ENCODE measurements at places on chromosomes 11 and 22.

DNA sequence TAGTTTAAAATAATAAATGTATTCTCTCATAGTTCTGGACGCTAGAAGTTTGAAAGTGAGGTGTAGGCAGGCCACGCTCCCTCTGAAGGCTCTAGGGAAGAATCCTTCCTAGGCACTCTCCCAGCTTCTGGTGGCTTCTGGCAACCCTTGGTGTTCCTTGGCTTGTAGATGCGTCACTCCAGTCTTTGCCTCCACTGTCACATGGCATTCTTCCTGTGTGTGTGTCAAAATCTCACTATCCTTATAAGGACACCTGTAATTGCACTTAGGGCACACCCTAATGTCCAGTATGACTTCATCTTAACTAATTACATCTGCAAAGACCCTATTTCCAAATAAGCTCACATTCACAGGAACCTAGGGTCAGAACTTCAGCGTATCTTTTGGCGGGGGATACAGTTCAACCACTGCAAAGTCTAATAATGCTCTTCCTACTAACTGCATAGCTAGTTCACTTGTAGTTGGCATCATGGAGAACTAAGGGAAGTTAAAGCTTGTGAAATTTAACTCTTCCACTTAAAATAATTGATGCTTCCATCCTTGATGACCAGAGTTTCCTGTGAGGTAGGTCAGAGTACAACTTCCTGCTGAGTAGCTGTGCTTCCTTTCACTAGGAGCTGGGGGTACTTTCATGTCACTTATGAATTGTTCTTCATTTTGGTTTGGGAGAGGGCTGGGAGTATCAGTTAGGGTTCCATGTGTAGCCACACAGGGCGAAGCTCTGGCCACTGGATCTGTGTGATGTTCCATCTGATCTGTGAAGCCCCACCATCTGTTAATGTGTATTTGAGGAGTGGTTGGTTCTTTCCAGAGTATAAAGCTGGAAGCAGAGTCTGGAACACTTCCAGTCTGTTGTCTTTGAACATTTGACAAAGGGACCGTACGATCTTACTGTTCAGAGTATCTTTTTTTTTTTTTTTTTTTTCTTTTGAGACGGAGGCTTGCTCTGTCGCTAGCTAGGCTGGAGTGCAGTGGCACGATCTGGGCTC lies 10.5 kb downstream of the YWHAH start:
- DNase-seq, result no peak

GRCh38 chr11:134636071-134636470 lies 224.0 kb upstream of the B3GAT1 start:
- DNase-seq, result no peak

- no peak for DNase-seq
These were observed 2.5 kb downstream of the GNG3 start for GRCh38 chr11:62710001-62710345.

- no peak for DNase-seq
These were observed 23.6 kb upstream of the PAMR1 start for GRCh38 chr11:35548925-35549561.

- DNase-seq, result no peak
These were observed 178.7 kb upstream of the TMEM45B start for GRCh38 chr11:129636926-129637325.

DNA sequence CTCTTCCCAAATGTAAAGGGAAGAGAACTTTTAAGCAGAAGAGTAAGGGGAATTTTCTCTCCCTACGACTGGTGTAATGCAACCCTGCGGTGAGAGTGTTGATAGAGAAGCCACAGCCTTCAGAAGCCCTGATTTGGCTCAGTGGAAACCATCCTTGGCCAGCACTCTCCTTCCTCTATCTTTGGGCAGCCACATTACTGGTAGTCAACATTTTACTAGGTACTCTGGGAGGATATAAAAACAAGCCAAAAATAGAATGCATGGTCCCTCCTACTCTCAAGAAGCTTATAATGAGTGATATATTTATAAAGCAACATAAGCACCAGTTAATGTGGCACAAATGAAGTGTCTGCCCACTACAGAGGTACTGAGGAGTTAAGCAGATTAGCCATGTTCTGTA lies 201.8 kb upstream of the NCAM1 start:
- no peak for DNase-seq

DNA sequence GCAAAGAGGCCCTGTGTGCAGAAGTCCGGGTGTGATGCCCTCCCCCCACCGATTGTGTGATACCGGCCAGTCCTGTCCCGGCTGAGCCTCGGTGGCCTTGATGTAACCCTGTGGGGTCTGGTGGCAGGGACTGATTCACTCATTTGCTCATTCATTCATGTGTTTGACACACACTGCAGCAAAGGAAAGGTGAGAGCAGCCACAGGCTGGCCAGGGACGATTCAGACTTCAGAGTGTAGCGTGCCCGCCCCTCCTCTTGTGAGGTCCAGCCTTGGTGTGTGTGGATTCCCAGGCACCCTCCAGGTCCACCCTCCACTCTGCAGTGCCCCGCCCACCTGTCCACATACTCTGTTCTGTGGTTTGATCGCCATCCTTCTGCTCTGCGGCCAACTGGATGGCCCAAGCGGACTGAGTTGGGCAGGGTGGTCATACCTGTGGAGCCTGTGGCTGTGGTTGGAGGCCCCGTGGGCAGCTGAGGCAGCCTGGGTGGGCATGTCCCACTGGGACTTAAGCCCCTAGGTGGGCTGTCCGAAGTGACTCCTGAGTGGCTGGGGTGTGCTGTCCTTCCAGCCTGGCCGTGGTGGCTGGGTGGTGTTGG lies 58.0 kb upstream of the CCDC188 start:
- no peak for DNase-seq

GRCh38 chr11:35347921-35348331 lies 71.4 kb downstream of the SLC1A2 start:
- DNase-seq, result no peak

GRCh38 chr11:76008474-76008873 lies 193.5 kb downstream of the UVRAG start:
- DNase-seq, result no peak

GRCh38 chr11:116642902-116643301 lies 129.9 kb downstream of the BUD13 start:
- no peak for DNase-seq

DNA sequence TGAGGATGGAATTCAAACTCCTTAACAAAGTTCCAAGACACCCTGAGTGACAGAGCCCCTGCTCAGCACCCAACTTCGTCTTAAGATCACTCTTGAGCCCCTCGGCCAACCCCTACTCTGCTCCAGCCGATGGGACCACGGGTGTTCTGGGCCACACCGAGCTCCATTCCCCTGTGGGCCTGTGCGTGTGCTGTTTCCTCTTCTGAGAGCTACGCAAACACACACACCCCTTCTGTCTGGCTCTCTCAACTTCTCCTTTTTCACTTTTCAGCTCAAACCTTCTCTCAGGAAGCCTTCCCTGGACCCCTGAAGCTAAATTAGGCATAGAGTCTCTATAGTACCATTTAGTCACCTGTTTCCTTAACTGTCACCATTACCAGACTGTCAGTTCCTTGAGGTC lies 37.5 kb upstream of the NNMT start:
- no peak for DNase-seq

DNA sequence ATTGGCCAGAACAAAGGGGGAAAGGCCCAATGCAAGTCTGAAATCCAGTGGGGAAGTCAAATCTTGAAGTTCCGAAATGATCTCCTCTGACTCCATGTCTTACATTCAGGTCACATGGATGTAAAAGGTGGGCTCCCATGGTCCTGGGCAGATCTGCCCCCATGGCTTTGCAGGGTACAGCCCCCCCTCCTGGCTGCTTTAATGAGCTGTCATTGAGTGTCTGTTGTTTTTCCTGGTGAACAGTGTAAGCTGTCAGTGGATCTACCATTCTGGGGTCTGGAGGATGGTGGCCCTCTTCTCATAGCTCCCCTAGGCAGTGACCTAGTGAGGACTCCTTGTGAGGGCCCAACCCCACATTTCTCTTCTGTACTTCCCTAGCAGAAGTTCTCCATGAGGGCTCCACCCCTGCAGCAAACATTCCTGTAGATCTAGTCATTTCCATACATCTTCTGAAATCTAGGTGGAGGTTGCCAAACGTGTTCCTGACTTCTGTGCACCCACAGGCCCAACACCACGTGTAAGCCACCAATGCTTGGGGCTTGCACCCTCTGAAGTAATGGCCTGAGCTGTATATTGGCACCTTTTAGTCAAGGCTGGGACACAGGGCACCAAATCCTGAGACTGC lies 9.3 kb downstream of the CARD18 start:
- no peak for DNase-seq

- no peak for DNase-seq
These were observed 71.7 kb upstream of the EED start for GRCh38 chr11:86172894-86173293.

DNA sequence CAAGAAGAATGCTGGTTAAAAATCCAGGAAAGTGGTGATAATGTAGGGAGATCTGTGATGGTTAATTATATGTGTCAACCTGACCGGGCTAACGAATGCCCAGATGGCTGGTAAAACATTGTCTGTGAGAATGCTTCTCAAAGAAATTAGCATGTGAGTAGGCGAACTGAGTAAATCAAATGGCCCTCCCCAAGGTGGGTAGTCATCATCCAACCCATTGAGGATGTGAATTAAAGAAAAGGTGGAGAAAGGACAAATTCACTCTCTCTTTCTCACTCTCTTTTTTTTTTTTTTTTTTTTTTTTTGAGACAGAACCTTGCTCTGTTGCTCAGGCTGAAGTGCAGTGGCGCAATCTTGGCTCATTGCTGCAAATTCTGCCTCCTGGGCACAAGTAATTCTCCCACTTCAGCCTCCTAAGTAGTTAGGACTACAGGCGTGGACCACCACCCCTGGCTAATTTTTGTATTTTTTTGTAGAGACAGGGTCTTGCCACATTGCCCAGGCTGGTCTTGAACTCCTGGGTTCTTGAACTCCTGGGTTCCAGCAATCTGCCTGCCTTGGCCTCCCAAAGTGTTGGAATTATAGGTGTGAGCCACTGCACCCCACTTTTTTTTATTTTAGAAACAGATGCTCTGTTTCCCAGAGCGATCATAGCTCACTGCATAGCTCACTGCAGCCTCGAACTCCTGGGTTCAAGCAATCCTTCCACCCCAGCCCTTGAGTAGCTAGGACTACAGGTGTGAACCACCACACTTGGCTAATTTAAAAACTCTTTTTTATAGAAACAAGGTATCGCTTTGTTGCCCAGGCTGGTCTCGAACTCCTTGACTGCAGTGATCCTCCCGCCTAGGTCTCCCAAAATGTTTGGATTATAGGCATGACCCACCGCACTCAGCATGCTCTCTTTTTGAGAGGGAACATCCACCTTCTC lies 22.0 kb upstream of the P2RY6 start:
- no peak for DNase-seq

GRCh38 chr11:111395749-111396148 lies 16.7 kb upstream of the POU2AF1 start:
- DNase-seq, result no peak

GRCh38 chr22:42072606-42073330 lies 1.3 kb upstream of the PHETA2 start:
- DNase-seq, result no peak

DNA sequence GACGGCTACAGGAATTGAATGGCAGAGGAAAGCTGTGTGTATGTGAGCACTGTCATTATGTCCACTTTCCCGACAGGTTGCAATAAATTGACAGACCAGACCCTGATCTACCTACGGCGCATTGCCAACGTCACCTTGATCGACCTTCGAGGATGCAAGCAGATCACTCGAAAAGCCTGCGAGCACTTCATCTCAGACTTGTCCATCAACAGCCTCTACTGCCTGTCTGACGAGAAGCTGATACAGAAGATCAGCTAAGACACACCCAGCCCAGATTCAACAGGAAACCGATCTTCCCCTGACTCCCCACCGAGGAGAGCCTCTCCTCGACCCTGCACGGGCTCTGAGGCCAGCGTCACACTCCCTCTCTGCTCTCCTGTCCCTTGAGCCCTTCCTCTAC lies 11.5 kb upstream of the GRK2 start:
- DNase-seq, result no peak

GRCh38 chr11:13317293-13318080 lies 39.9 kb downstream of the BMAL1 start:
- DNase-seq, result no peak

DNA sequence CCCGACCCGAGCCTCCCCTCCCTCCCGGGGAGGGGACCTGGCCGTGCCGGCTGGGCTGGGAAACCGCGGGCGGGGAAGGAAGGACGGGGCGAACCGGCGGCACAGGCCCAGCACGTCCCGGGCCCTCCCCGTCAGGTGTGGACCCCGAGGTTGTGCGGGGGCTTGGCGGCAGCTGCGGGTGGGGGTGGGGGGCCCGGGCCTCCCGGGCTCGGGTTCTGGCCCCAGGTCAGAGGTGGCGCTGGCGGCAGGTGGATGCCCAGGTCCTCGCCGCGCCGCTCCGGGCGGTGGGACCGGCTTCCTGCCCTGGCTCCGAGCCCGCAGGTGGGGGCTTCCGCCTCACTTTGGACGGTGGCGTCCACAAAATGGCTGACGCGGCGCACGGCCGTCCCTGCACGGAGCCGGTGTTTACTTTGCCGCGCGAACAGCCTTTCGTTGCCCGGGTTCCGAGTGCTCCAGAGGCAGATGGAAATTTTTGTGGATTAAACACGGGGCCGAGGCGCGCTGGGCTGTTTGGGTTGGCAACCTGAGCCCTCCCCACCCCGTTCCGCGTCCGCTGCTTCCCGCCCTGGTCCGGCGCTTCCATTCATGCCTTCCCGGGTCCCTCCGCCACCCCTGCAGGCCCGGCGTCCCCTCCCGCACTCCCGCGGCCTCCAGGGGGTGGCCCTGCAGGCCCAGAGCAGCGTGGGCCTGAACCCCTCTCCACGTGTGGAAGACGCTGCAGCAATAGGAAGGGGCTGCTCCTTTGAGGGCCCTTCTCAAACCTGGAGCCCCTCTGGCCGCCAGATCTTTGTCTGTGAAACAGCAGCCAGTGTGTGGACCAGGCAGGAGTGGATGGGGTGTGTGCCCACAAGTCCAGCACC lies 92.0 kb upstream of the KCNQ1OT1 start:
- peak; percentile 35 for DNase-seq

- no peak for DNase-seq
These were observed 23.5 kb downstream of the RRM1 start for GRCh38 chr11:4118107-4118506.

DNA sequence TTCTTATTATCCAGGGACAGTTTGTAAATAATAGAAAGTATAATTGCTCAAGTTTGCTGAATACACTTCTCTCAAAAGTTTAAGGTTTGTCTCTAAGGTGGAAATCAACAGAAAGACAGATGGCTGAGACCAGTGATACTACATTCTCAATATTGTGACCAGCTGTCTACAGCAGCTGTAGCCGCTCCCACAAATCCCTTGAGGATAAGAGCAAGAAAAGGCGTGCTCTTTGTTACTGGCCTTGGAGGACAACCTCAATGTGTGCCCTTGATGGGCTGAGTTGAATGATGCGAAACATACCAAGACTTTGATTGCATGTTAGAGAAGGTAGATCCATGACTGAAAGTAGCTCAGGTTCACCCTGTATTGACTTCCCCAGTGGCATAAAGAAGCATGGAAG lies 6.1 kb downstream of the OR6M1 start:
- DNase-seq, result no peak

DNA sequence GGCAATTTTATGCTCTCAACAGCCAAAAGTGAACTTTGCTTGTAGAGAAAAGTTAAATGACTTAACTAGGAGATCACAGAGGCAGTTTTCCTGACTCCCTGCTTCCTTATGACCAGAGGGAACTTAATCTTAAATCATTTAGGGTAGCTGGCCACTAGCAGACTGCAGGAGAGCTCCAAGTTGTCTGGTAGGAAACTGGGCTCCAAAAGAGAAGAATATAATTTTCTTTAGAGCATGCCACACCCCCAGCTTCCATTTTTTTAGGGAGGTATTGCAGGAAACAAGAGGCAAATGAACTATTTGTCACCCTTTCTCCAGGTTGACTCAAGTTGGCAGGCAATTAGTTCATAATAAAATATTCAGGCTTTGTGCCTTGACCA lies 2.6 kb downstream of the METTL15 start:
- DNase-seq, result no peak

- DNase-seq, result no peak
These were observed 403.9 kb upstream of the ANO3 start for GRCh38 chr11:25928076-25928475.
